ENCODE measurements at places on chromosomes 1 and 21.
A peak's percentile ranks its signal among the peaks of the same experiment; 100 is the strongest.

GRCh38 chr1:206496131-206496793 is 11.1 kb upstream of the RASSF5 start:
- DNase-seq: no peak

DNA sequence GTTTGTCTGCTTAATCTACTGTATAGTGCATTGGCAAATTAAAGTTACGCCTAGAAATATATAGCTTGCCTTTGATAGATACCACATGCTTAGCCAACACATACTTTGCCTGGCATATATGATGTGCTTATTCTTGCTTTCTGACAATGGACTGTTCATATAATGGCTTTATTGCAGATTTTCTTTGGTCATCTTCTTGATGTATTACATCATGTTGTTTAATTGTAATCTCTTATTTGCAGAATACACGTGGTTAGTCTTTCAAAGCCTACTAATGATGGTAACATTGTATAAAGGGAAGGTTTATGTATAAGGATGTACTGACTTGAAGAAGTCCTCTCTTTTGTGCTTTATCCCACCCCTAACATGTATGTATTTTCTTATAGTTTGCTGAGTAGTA is 201.5 kb downstream of the PDE4B start:
- no peak for DNase-seq

DNA sequence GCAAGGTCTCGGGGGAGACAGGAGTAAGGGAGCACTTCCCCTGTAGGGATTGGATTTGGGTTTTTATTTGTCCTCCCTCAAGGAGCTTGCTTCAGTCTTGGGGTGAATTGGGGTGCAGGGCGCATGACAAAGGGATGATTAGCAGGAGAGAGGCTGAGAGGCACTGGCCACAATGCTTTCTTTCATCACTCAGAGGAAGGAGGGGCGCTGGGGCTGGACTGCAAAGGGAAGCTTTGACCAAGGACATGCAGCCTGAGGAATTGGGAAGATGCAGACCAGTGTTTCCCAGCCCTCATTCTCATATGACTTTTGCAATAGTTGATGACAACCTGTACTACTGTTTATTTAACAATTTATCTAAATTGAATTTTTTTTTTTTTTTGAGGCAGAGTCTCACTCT is 34.1 kb upstream of the PDPN start:
- no peak for DNase-seq

GRCh38 chr1:154999571-155000410 is 2.8 kb upstream of the ZBTB7B start:
- no peak for DNase-seq

GRCh38 chr1:37392051-37392450 is 82.3 kb upstream of the ZC3H12A start:
- DNase-seq: no peak

GRCh38 chr1:198632007-198632406 is 6.8 kb upstream of the PTPRC start:
- DNase-seq: no peak

DNA sequence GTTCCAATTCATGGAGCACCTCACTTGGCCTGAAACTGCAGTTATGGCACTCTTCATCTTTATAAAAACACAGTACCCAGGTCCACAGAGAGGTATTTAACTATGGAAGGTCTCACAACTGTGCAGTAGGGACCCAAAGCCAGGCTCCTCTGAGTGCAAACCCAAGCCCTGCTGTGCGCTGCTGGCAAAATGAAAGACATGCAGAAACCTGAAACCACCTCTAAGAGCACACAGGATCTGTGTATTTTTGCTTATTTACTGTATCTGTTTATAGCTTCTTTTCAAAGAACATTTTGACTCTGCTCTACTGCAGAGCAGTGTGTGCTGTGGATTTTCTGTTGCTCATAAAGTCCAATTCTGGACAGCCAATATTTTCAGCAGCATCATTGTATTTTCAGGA is 166.6 kb downstream of the DSCAM start:
- DNase-seq: no peak

- no peak for DNase-seq
These were observed 53.3 kb upstream of the PRRC2C start for GRCh38 chr1:171431994-171432393.

DNA sequence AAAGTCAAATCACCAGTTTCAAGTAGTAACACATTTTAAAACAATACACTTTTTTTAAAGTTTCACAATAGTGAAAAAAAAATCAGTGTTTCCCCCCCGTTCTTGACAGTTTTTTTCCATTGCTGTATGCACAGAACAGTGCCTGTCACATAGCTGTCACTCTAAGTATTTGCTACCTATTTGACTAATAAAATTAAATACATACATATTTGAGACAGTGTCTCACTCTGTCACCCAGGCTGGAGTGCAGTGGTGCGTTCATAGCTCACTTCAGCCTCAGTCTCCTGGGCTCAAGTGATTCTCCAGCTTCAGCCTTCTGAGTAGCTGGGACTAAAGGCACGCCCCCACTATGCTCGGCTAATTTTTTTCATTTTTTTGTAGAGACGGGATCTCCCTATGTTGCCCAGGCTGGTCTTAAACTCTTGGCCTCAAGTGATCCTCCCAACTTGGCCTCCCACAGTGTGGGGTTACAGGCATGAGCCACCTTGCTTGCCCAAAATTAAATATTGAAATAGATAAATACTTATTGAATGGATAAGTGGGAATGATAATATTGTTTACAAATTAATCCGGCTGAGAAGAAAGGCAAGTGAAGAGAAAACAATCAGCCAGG is 12.6 kb upstream of the RHBG start:
- DNase-seq: no peak

GRCh38 chr1:175499595-175500382 is 243.6 kb downstream of the TNR start:
- DNase-seq: no peak

- peak; percentile 46 for DNase-seq
These were observed 16.8 kb downstream of the LGR6 start for GRCh38 chr1:202210385-202210784.

DNA sequence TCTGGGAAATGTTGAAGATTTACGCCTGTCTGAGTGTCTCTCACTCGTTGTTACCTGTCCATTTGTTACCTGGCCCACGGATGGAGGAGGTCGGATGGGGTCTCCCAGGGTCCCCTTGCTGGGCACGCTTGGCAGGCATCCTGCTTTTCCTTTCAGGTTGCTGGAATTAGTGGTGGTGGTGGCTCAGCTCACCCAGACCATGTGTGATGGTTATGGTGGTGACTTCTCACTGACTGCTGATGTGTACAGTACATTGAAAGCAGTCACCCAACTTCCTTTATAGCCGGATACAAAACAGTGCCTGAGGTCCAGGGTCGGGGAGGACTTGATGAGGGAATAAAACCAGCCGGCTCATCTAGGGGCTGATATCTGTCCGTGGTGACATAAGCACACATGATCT is 19.5 kb downstream of the MAPKAPK2 start:
- DNase-seq: no peak

DNA sequence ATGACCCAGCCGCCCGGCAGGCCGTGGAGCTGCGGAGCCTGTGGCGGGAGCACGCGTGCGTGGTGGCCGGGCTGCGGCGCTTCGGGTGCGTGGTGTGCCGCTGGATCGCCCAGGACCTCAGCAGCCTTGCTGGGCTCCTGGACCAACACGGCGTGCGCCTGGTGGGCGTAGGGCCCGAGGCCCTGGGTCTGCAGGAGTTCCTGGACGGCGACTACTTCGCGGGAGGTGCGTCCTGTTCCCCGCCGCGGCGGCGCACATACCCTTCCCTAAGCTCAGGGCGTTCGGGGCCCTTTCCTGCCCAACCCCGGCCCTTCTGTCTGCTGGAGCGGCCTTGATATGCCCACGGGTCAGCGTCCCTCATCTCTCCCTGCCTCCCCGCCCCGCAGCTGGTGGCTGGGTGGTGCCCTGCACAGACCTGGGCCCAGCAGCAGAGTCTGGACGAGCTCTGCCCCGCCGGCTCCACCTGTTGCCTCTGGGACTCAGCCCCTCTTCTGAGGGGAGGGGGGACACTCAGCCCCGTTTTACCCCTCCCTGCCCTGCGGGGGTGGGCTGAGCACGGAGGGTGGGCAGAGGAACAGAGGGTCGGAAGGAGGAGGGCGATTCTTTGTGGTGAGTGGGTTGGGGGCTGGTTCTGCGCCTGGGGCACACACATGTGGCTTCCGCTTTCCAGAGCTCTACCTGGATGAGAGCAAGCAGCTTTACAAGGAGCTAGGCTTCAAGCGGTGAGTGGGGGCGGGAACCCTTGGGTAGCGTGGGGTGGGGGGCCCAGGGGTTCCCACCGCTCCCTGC is 688 bp downstream of the PRXL2B start:
- DNase-seq: peak; percentile 16

DNA sequence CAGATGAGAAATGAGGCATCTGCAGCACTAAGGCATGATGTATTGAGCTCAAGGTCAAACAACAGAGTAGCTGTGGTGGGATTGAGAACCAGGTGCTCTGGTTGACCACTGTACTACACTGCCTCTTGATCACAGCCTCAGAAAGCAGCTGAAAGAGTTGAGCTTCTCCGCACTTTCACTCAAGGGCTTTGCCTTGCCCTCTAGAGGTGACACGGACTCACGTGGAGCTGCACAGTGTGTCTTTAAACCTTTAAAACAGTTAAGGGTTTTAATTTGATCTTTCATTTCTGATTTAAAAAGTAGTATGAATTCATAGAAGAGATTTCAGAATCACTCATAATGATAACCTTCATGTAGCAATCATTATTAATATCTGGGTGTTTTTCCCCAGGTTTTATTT is 132.5 kb downstream of the RWDD3 start:
- DNase-seq: no peak

GRCh38 chr1:234928642-234929041 is 200.0 kb downstream of the TOMM20 start:
- DNase-seq: no peak

DNA sequence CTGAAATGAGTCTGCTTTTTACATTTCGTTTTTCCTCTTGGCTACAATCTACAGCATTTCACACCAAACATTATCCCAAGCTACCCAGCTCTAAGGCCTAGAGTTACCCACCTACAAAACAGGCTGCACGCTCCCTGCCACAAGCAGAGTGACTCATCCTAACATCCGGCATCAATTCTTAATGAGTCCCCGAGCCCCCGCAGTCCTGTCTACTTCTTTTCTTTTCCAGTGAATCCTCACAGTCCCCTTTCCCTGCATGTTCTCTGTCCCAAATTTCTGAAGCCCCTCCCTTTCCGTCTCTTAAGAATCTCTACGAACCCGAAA is 650 bp downstream of the PCNX2 start:
- peak; percentile 63 for DNase-seq

DNA sequence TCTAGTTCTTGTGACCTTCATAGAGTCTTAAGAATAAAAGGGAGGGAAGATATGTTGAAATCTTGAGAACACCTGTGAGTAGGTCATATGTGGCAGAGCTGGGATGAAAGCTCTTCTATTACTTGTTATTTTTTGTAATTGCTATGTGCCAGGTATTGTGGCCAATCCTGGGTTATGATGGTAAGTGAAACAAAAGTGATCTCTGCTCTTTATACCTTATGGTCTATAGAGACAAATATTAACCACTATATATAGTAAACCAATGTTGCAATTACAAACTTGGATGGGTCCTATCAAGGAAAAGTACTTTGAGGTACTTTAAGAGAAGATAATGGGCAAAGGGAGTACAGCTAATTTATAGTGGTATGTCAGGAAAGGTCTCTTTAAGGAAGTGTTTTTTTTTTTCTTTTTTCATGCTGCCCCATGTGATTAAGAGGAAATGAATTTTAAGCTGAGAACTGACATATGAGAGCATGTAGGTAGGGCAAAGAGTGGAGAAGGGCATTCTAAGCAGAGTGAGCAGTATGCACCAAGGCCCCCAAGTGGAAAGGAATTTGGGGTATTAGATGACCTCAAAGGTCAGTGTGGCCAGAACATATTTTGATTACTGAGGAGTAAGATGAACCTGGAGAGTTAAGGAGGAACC is 43.3 kb downstream of the POU2F1 start:
- peak; percentile 31 for DNase-seq

GRCh38 chr21:45463871-45464270 is 58.9 kb downstream of the COL18A1 start:
- DNase-seq: no peak

- DNase-seq: no peak
These were observed 2.1 kb upstream of the GRHL3 start for GRCh38 chr1:24317081-24317480.

- DNase-seq: no peak
These were observed 332.9 kb downstream of the BARHL2 start for GRCh38 chr1:90384193-90384592.

GRCh38 chr1:111290630-111291029 is at the start of gene CHIA:
Gene CHIA (plus strand): TSS chr1:111290851. CDS start chr1:111310468, 19,617 bp downstream.
- peak; percentile 59 for DNase-seq

- DNase-seq: peak; percentile 32
These were observed 1.0 kb downstream of the EGLN1 start for GRCh38 chr1:231420959-231421545.

- no peak for DNase-seq
These were observed 390.9 kb downstream of the PBX1 start for GRCh38 chr1:164949771-164950471.

GRCh38 chr1:109241841-109242345 is 7.4 kb upstream of the CELSR2 start:
- no peak for DNase-seq

DNA sequence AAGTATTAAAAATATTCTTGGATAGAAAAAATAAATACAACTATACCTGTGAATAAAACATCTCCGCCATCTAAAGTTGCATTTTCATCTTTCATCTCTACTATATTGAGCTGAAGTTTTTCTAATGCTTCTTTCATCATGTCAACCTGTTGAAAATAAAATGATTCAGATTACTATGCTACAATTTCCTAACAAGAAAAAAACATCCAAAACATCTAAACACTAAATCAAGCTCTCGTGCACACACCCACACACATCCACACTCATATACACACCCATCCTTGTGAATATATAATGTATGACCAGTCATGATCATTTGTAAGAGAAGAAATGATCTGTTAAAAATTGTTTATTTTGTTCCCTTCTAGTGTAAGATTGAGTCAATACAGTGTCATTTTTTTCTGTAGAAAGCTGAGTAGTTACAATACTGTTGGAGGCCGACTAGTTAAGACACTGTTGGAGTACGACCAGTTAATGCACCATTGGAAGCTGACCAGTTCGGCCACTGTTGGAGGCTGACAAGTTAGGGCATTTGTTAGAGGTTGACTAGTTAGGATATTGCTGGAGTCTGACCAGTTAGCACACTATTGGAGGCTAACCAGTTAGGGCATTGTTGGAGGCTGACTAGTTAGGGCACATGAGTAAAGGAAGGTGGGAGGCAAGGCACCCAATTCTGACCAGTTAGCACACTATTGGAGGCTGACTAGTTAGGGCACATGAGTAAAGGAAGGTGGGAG is 82.4 kb upstream of the BCL10 start:
- no peak for DNase-seq

GRCh38 chr1:7476861-7477547 is 294.1 kb upstream of the VAMP3 start:
- no peak for DNase-seq

DNA sequence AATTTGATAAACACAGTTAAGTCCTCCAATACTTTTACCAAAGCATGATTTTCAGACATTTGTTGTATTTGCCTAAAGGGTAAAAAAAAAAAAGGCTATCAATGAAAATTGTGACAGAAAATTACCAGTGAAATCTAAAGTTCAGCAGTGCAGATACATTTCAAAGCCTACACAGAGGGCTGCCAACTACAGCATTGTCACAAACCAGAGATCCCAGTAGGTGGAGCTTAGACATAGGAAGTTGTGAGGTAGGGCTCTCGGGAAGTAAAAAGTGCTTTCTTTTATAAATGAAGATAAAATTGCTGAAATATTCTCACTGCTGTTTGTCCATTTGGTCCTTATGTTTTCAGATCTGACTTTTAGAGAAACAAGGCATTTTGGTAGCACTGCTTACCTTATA is 123.0 kb downstream of the DYRK1A start:
- DNase-seq: no peak

All from LHCN-M2 (cell line).